ENCODE measurements at places on chromosomes 1 and 21. TPM values are rescaled to one million over a fixed set of nuclear protein-coding genes. Genes with fewer than 3 reads are reported as not detected.

The OLIG2 gene
- not detected for polyA plus RNA-seq

DNA sequence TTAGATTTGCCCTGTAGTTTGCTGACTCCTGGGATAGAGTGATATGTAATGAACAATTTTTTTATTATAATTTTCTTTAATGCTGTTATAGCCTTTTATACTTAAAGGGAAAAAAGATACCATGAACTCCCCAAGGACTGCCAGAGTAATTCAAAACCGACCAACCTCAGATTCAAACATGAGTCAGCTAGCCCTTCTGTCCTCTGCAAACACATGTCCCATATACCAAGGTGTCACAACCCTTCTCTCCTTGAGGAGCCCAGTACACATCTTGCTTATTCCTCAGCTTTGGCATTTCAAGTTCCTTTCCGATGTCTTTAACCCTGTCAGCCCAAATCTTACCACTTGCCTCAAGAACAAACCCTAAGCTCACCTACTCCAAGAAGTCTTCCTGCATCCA lies 184.9 kb downstream of the KCNH1 start:
- DNase-seq: no peak

GRCh38 chr1:6483017-6483760 lies 8.3 kb downstream of the PLEKHG5 start:
- DNase-seq: no peak

GRCh38 chr1:53272349-53272748 lies 34.0 kb upstream of the MAGOH start:
- DNase-seq: no peak

GRCh38 chr1:244297616-244298015 lies 154.1 kb downstream of the ADSS2 start:
- DNase-seq: no peak

Measured in IMR-90 (cell line).